ENCODE measurements at places on chromosomes 4 and X.

GRCh38 chr4:101411926-101412325, 64.6 kb upstream of the PPP3CA start:
- no peak for DNase-seq
- H3K27me3 ChIP-seq: no peaks in the 10 kb centered on the region
- H3K27ac ChIP-seq: no peak overlapping the region

DNA sequence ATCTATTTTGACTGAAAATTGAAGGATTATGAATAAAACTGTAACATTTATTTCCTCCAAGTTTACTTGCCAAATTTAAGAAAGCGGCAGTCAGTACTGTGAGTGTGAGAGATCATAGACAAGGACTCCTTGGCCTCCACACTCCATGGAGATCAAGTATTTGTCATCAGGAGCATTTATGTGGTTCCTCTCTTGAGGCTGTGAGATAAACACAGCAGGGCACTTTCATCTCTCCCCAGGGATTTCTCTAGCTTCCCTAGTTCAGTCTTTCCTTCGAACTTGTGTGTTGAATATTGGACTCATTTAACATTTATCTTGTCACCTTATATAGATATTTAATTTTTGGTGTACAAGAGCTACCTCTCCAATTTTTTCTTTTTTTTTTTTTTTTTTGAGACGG, 40.8 kb downstream of the PDE5A start:
- peak overlapping the region; percentile 21 for H3K27ac ChIP-seq
- H3K4me1 ChIP-seq: peaks cover 48% of the 10 kb centered on the region
- H3K27me3 ChIP-seq: no peaks in the 10 kb centered on the region
- H3K36me3 ChIP-seq: no peaks in the 10 kb centered on the region
- DNase-seq: no peak
- H3K4me3 ChIP-seq: no peak overlapping the region

- no peaks in the 10 kb centered on the region for H3K27me3 ChIP-seq
- H3K36me3 ChIP-seq: no peaks in the 10 kb centered on the region
- no peak overlapping the region for H3K27ac ChIP-seq
- H3K4me3 ChIP-seq: no peak overlapping the region
Measured at GRCh38 chr4:23373261-23373660, 516.6 kb downstream of the PPARGC1A start.

DNA sequence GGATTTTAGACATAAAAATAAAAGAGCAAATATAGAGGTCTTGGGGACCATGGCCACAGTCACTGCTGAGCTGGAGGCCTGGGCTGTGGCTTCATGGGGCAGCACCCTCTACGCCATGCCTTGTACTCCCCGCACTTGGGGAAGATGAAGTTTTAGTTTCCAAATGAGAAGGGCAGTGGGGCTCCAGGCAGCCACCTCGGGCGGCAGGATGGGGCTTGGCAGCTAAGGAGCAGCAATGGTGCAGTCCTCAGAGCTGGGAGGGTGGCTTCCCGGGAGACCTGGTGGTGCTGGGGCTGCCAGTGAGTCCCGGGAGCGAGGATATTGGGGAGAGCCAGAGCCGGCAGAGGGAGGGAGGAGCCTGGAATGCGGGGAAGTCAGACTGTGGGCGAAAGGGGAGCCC, 2.4 kb downstream of the CXCR3 start:
- no peak overlapping the region for H3K27ac ChIP-seq
- no peak overlapping the region for H3K4me3 ChIP-seq
- no peak for DNase-seq
- H3K36me3 ChIP-seq: peaks cover 28% of the 10 kb centered on the region
- H3K27me3 ChIP-seq: no peaks in the 10 kb centered on the region

Measured in tibial artery (tissue), 4 donors.